ENCODE measurements at places on chromosomes 3 and 15.

DNA sequence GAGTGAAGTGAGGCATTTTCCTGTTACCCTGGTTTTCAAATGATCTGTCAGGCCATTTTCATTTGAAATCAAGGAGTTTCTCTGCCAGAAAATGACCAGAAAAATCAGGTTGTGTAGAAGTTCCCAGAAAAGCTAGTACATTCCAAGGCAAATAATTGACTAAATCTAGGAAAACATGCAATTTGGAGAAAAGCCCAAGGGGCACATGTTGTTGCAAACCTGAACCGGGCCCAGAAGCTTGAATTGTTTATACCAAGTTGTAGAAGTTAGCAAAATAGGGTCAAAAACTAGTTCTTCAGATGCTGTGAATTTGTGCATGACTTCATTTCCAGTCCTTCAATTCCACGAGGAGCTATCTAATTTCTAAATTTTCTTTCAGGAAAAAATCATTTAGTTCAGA, 31.0 kb downstream of the TRIM42 start:
- H3K27me3 ChIP-seq: peaks cover 15% of the 10 kb centered on the region
- H3K36me3 ChIP-seq: no peaks in the 10 kb centered on the region
- no peak for DNase-seq
- no peak overlapping the region for H3K4me3 ChIP-seq
- H3K27ac ChIP-seq: no peak overlapping the region

GRCh38 chr3:31331278-31331677, 201.4 kb upstream of the STT3B start:
- H3K27ac ChIP-seq: no peak overlapping the region
- no peaks in the 10 kb centered on the region for H3K4me1 ChIP-seq
- no peaks in the 10 kb centered on the region for H3K36me3 ChIP-seq
- no peak overlapping the region for H3K4me3 ChIP-seq

- H3K4me3 ChIP-seq: no peak overlapping the region
- no peaks in the 10 kb centered on the region for H3K36me3 ChIP-seq
- no peak overlapping the region for H3K27ac ChIP-seq
Measured at GRCh38 chr15:66167854-66168253, 85.7 kb downstream of the MEGF11 start.

GRCh38 chr3:152128356-152128755, 140.4 kb upstream of the MBNL1 start:
- H3K4me3 ChIP-seq: no peak overlapping the region
- H3K27me3 ChIP-seq: no peaks in the 10 kb centered on the region
- no peak for DNase-seq
- H3K4me1 ChIP-seq: no peaks in the 10 kb centered on the region
- H3K36me3 ChIP-seq: no peaks in the 10 kb centered on the region

DNA sequence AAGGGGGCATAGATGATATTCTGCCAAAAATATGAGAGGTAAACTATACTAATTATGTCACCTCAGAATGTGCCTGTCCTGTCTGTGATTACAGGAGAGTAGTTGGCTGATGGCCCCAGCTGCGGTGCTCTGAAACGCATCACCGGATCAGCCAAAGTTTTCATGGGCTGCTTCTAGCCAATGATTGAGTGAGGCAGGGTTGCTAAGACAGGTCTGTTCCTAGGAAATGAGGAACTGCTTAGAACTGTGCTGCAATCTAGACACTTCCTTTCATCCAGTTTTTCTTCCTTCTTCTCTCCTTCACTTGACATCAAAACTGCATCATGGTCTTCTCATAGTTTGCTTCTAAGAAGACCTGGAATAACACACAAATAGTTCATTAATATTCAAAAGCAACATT, 124.0 kb downstream of the KCNH8 start:
- no peaks in the 10 kb centered on the region for H3K27me3 ChIP-seq
- H3K27ac ChIP-seq: no peak overlapping the region
- DNase-seq: no peak
- no peaks in the 10 kb centered on the region for H3K36me3 ChIP-seq
- H3K4me3 ChIP-seq: no peak overlapping the region
- H3K4me1 ChIP-seq: no peaks in the 10 kb centered on the region

GRCh38 chr15:99438691-99439523, 126.9 kb upstream of the MEF2A start:
- no peaks in the 10 kb centered on the region for H3K27me3 ChIP-seq
- DNase-seq: no peak
- H3K36me3 ChIP-seq: no peaks in the 10 kb centered on the region
- H3K4me1 ChIP-seq: peaks cover 31% of the 10 kb centered on the region
- H3K4me3 ChIP-seq: no peak overlapping the region

DNA sequence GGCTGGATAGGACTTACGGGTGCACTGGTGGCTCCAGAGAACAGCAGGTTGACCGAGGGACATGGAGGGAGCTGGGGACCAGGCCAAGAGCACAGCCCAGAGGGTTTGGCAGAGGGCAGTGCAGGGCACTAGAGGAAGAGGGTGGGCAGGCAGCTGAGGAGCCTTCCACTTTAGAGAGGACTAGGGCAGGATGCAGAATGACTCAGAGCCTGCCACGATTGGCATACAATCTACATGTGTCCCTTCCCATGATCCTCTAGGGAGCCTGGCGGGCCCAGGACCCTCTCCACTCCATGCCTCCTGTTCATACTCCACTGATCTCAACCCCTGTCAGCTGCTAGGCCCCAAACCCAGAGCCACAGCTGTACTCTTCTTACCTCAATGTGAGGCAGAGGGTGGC, 14.4 kb upstream of the APEH start:
- no peaks in the 10 kb centered on the region for H3K4me1 ChIP-seq
- no peaks in the 10 kb centered on the region for H3K36me3 ChIP-seq
- H3K27ac ChIP-seq: no peak overlapping the region
- no peaks in the 10 kb centered on the region for H3K27me3 ChIP-seq
- no peak overlapping the region for H3K4me3 ChIP-seq
- DNase-seq: no peak

GRCh38 chr3:161392853-161393252, 21.5 kb upstream of the SPTSSB start:
- H3K27ac ChIP-seq: no peak overlapping the region
- no peak overlapping the region for H3K4me3 ChIP-seq
- H3K36me3 ChIP-seq: no peaks in the 10 kb centered on the region
- DNase-seq: no peak

GRCh38 chr15:51484781-51485180, 137.8 kb downstream of the DMXL2 start:
- H3K4me1 ChIP-seq: no peaks in the 10 kb centered on the region
- no peaks in the 10 kb centered on the region for H3K27me3 ChIP-seq
- DNase-seq: no peak
- H3K36me3 ChIP-seq: peaks cover 4% of the 10 kb centered on the region
- no peak overlapping the region for H3K27ac ChIP-seq

DNA sequence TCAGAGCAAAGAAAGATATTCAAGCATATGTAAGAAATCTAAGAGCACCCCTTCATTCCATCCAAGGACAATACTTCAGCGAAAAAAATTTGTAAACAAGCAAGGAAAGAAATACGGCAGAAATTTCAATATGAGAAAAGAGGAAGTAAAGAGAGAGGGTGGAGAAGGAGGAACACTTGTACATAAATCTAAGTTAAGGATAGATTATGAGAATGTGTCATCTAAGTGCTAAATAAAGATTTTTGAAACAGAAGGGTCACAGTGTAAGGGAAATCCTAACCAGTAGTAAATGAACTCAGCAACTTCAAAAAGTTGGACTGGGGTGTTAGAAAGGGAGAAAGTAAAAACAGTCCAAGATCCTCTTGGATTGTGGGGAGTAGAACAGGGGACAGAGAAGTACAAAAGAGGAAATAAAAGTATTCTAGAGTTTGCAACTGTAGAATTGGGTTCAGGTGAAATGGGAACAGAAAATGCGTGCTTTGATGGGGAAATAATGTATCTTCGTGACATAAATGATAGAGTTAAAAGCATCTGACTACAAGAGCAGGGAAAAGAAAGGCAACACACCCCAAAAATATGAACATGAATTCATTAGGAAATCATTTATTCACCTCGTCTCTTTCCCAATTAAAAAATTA, 68.5 kb upstream of the ATP13A5 start:
- no peaks in the 10 kb centered on the region for H3K4me1 ChIP-seq
- H3K27me3 ChIP-seq: peaks cover 28% of the 10 kb centered on the region

GRCh38 chr3:127069814-127070440, 87.0 kb downstream of the PLXNA1 start:
- no peak overlapping the region for H3K27ac ChIP-seq
- H3K4me1 ChIP-seq: peaks cover 13% of the 10 kb centered on the region
- no peak overlapping the region for H3K4me3 ChIP-seq
- no peaks in the 10 kb centered on the region for H3K27me3 ChIP-seq
- DNase-seq: no peak
- no peaks in the 10 kb centered on the region for H3K36me3 ChIP-seq

DNA sequence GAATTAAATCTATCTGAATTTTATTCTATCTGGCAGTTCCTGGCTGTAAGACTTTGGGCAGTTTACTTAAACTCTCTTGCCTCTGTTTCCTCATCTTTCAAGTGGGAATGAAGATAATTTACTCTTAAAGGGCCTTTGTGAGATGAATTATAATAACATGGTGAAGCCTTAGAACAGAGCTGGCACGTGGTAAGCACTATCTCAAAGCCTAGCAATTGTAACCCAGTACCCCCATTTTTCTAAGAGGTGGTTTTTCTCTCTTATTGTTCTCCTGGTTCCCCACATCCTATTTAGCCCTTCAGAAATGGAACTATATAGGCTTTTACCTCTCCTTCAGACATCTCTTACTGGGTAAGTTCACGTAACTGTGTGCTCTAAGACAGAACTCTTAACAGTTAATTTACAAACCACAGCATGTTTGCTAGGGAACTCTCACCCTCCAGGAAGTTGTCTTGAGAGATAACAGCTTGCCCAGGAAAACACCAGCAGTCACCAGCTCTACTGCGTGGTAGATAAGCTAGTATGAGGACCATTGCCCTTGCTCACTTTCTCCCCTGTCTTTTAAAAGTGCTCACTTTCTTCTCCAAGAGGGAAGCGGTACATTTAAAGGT, 12.3 kb upstream of the CRBN start:
- no peaks in the 10 kb centered on the region for H3K36me3 ChIP-seq
- no peak for DNase-seq
- peaks cover 10% of the 10 kb centered on the region for H3K27me3 ChIP-seq
- H3K4me3 ChIP-seq: no peak overlapping the region
- H3K4me1 ChIP-seq: no peaks in the 10 kb centered on the region

DNA sequence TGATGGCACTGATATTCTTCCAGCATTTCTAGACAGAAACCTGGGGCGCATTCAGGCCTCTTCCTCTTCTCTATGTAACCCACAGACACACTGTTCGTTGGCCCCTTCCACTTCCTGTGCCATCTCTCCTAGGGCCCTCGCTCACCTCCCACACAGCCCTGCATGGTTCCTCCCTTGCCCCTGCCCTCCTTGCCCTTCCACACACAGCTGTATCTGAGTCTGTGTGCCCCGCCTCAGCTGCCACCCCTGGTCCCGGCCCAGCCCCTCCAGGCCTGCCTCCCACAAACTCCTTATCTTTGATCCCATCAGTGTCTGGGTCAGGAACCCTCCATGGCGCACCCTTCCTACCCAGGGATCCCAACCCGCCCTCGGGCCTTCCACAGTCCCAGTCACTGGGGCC, 37.9 kb downstream of the RAB6B start:
- H3K27ac ChIP-seq: no peak overlapping the region
- no peaks in the 10 kb centered on the region for H3K27me3 ChIP-seq
- no peaks in the 10 kb centered on the region for H3K4me1 ChIP-seq
- H3K36me3 ChIP-seq: no peaks in the 10 kb centered on the region

DNA sequence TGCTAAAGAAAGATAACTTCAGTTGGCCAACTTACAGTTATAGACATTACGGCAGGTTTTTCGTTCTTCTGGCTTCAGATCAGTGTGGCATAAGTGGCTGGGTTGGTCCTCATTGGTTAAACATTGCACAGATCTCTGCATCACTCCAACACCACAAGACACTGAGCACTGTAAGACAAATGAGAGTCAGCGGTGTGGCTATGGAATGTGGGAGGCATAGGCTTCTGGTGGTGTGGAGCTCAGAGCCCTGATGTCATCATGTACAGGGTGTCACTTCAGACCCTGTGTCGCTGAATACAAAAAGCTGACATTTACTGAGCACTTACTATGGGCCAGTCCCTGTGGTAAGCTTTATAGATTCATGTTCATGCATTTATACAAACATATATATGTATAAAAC, 146.0 kb downstream of the ADAMTS9 start:
- no peaks in the 10 kb centered on the region for H3K36me3 ChIP-seq
- H3K4me1 ChIP-seq: no peaks in the 10 kb centered on the region
- no peak for DNase-seq
- H3K27ac ChIP-seq: no peak overlapping the region
- no peak overlapping the region for H3K4me3 ChIP-seq

DNA sequence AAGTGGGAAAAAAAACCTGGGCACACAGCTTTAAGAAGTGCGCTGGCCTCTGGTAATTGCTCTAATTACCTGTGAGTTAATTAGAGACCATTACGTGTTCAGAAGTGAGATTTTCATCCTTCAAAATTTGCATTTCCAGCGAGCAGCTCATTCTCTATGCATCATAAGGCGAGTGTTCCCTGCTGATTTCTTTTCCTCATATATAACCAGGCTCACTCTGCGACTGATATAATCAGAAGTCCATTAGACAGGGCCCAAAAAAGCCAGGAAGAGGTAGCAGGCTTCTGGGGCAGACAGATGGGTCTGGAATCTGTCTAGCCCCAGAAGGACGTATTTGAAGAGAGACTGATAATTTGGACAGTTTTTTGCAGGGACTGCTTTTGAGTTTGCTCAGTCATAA, 158.7 kb downstream of the MTHFS start:
- no peaks in the 10 kb centered on the region for H3K4me1 ChIP-seq
- no peak overlapping the region for H3K27ac ChIP-seq
- no peaks in the 10 kb centered on the region for H3K27me3 ChIP-seq
- DNase-seq: no peak
- H3K36me3 ChIP-seq: no peaks in the 10 kb centered on the region

DNA sequence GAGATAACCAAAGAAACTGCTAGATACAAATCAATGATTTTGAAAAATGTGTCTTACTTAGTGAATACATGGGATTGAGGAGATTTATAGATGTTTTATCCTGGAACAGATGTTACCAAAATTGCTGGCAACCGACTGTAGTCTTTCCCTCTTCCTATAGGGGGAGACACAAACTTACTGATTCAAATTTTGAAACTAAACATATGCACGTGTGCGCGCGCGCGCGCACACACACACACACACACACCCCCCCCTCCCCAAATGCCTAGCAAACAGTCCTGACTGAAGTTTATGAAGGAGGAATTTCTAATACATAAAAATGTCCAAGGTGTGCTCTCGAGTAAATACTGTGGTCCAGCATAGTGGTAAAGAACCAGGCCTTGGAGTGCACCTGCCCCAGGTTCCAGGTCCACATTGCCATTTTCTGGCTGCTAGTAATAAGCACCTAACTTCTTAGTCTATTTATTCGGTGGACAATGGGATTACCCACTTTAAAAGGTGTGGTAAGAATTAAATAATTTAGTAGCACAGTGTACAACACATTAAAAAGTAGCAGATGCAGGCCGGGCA, 18.5 kb upstream of the C3orf62 start:
- peaks cover 38% of the 10 kb centered on the region for H3K36me3 ChIP-seq
- H3K27ac ChIP-seq: no peak overlapping the region
- no peaks in the 10 kb centered on the region for H3K27me3 ChIP-seq
- peak; percentile 22 for DNase-seq
- H3K4me1 ChIP-seq: no peaks in the 10 kb centered on the region

- no peak within 1 kb of the TSS for H3K27ac ChIP-seq
- H3K4me1 ChIP-seq: no peaks in the 10 kb centered on the region
- no peak within 1 kb of the TSS for H3K4me3 ChIP-seq
- no peaks in the 10 kb centered on the region for H3K27me3 ChIP-seq
Measured at GRCh38 chr15:92655178-92655995, at the start of gene FAM174B. TSS of gene FAM174B (minus strand) at chr15:92655775.

GRCh38 chr15:45703670-45704328, 69.0 kb downstream of the SQOR start:
- no peak for DNase-seq
- no peaks in the 10 kb centered on the region for H3K27me3 ChIP-seq
- H3K27ac ChIP-seq: no peak overlapping the region
- no peaks in the 10 kb centered on the region for H3K4me1 ChIP-seq
- no peak overlapping the region for H3K4me3 ChIP-seq

- H3K4me1 ChIP-seq: peaks cover 4% of the 10 kb centered on the region
- H3K27me3 ChIP-seq: no peaks in the 10 kb centered on the region
- no peak for DNase-seq
- no peaks in the 10 kb centered on the region for H3K36me3 ChIP-seq
Measured at GRCh38 chr15:51190424-51191068, 95.8 kb upstream of the TNFAIP8L3 start.
